ENCODE measurements at places on chromosomes 6 and 20.

DNA sequence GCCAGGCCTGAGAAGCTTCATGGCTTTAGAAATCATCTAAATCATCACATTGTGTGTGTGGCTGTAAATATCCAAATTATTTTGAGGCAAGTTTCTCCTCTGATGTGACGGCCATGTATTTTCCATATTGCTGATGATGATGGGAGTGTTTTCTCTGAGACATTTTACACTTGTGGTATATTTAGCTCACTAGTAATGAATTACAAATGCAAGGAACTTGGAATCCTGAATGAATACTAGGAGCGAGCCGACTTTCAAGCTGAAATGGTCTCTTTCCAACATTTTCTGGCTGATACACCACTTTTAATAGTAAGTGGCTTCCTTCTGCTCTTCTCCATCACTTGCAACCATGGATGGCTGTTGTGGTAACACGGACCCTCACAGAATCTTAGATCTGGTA, 41.3 kb downstream of the UTRN start:
- DNase-seq: no peak

DNA sequence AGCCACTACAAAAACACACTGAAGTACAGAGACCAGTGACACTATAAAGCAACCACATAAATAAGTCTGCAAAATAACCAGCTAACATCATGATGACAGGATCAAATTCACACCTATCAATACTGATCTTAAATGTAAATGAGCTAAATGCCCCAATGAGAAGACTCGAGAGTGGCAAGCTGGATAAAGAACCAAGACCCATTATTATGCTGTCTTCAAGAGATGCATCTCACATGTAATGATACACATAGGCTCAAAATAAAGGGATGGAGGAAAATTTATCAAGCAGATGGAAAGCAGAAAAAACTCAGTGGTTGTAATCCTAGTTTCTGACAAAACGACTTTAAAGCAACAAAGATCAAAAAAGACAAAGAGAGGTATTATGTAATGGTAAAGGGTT, 138.1 kb upstream of the PLN start:
- no peak for DNase-seq

- DNase-seq: no peak
These were observed 230.9 kb upstream of the DTNBP1 start for GRCh38 chr6:15893556-15894253.

DNA sequence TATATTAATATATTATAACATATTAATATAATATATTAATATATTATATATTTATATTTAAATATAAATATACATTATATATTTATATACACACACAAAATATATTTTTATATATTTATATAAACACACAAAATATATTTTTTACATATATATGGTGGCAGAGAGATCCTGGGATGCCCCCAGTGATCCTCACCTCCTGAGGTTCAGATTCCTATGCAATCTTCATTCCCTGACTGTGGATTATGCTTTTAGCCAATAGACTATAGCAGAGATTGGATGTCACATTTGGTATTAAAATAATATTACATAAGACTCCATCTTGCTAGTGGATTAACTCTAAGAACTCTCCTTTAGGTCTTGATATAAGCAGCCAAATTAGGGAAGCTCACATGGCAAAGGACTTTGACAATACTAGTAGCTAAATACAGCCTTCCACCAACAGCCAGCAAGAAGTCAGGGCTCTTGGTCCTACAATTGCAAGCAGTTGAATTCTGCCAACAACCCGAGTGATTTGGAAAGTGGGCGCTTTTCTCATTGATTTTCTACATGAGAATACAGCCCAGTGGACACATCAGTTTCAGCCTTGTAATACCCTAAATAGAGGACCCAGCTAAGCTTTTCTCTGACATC, 681.0 kb downstream of the C6orf118 start:
- DNase-seq: no peak

- DNase-seq: no peak
These were observed at the start of gene GLP1R for GRCh38 chr6:39048481-39049399. Gene GLP1R (plus strand): TSS chr6:39048781. CDS start chr6:39048841, 60 bp downstream.

DNA sequence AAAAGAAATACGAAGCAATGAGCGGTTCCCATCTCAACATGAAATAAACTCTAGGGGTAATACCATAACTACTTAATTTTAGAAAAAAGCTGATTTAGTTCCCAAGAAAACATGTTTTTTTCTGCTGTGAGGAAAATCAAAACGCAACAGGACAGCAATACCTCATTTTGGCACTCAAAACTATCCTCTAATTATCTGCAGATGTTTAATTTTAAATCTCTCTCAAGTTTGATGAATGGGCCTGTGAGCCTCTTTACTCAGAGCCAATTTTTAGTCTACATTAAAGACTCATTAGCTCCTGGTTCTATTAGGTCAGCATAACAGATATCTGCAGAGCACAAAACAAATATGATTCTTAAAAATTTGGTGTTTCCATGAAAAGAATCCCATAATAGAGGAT, 28.1 kb downstream of the RNF24 start:
- DNase-seq: no peak

- DNase-seq: no peak
These were observed 127.0 kb upstream of the EDN1 start for GRCh38 chr6:12163149-12163548.

DNA sequence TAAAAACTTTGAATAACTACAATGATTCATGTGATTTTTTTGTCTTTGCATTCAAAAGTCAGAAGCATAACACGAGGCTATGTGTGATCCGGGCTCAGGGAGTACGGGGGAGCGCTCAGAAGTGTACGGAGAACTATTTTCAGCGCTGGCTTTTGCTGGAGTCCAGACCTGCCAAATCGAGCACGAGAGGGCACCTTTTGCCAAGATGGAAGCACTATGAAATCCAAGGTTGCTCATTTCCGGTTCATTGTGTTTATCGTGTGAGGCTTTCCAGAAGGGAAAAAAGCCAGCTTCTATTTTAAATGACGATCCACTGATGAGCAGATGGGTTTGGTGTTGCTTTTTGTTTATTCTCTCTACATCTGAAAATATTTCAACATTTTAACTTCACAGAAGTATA, 11.3 kb downstream of the RAMACL start:
- DNase-seq: no peak

DNA sequence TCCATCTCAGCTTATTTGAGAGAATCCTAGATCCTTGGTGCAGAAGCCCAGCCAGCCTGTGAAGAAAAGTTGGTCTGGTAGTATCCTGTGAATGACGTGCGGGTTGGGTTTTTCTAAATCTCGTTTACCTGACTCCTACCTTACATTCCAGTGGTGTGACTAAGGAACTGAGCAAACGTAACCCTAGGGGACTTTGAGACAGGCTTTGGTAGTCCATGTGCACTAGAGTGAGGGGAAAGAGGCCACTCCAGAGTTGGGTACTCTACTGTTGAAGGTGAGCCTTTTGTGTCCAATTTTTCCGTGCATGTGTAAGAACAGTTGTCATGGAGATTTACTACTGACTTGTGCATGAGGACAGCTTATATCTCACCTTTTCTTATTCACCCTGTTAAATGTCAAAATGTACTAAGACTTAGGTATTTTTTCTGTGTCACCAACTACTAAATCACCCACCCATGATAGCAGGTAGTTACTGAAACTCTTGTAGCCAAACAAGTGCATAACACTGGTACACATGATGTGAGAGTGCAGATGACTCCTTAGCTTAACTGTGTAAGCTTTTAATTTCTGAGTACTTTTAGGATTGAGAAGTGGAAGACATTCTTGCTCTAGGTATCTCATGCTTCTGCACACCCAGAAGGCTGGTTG, 26.3 kb upstream of the PLCG1 start:
- DNase-seq: no peak

DNA sequence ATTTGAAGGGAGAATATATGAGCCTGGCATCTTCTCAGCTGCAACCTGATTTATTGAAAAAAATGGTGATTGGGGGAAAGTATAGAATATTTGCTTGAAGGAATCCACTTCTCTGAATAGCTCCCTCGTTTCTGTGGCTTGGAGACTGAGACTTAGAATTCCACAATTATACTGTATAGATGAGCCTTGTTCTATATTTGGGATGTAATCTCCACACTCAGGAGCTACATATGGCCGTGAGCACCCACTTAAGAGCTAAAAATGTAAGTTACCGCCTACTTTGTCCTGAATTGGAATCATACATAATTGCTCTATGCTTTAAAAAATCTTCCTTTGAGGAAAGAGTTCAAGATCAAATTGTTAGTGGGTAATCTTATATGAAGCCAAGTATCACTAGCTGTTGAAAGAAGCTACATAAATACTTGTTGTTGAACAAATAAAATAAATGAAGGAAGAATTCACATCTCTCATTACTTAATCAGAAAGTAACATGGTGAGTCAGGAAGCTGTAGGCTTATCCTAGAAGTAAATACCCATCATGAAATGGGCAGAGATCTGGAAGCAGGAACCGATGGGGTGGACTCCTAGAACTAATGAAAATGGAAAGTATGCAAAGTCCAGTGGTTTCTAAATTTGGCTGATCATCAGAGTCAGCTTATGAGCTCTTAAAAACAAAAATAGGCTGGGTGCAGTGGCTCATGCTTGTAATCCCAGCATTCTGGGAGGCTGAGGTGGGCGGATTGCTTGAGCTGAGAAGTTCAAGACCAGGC, 254.3 kb downstream of the SOX4 start:
- DNase-seq: no peak

DNA sequence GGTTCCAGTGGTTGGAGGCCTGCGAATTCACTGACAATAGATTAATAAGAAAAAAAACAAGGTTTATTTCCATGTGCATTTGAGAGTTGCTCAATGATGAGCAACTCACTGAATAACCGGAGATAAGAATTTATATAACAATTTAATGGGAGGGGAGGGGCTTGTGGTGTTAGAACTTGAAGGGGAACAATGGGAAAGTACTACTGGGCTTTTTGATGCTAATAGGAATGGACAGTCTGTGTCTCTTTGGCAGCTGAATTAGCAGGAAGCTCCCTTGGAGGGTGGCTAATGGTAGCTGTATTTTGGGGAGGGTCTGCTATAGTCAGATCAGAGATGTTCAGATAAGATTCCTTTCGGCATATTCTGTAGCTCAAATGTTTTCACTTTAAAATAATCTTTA, 62.4 kb upstream of the GMDS start:
- no peak for DNase-seq

GRCh38 chr6:114537977-114538376, 195.2 kb upstream of the HS3ST5 start:
- DNase-seq: no peak

- DNase-seq: no peak
These were observed 154.5 kb downstream of the MOXD1 start for GRCh38 chr6:132246632-132247270.

- DNase-seq: no peak
These were observed 36.0 kb downstream of the TGM6 start for GRCh38 chr20:2416541-2417212.

- no peak for DNase-seq
These were observed 13.3 kb downstream of the PLCG1 start for GRCh38 chr20:41150664-41151063.

DNA sequence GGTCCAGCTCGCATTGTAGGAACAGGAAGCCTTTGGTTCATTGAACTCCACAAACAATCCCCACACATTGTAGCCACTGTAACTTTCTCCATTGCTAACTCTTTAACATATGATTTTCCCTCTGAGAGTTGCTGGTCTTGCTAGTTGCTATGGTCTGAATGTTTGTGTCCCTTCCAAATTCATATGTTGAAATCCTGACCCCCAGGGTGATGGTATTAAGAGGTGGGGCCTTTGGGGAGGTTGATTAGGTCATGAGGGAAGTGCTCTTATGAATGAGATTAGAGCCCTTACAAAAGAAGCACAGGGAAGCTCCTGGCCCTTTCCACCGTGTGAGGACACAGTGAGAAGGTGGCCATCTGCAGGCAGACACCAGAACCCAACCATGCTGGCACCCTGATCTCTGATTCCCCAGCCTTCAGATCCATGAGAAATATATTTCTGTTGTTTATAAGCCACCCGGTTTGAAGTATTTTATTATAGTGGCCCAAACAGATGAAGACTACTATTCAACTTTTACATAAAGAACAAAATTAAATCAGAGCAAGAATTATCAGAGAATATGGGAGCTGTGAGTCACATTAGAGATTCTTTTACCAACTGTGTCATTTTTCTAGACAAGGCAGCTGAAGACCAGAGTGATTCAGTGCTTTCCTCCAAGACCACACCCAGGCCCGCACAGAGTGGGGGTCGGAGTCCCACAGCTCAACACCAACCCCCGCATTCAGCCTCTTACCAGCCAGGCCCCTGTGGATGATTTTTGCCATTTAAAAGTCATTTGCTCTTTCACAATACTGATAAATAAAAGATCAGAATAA, 143.0 kb downstream of the SAMD5 start:
- DNase-seq: no peak

- DNase-seq: no peak
These were observed 3.8 kb upstream of the STX16 start for GRCh38 chr20:58647162-58647795.

DNA sequence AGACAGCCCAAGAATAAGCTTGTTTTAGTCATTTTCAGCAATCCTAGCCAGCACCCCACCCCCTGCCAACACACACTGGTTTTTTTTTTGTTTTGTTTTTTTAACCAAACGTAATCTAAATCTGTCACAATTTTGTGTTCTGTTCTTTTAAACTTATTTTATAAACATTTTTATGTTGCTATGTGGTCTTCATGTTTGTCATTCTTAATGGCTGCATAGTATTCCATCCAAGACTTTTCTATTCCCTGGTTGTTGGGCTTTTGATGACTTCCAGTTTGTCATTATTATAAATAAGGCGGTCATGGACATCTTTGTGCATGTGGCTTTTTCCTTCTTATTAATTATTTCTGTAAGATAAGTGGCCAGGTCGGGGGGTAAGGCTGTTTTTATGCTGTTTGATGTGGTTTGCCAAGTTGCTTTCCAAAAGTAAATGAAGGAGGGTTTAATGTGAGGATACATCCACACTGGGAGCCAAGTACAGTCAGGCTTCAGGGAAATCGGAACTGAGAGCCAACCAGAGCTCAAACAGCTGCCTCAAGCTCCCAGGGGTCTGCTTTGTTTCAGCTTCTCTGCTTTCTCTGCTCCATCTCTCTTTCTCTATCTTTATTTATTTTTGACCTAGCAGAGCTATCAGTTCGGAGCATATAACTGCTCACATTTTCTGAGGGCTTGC, 125.8 kb downstream of the VEGFA start:
- DNase-seq: no peak

GRCh38 chr20:37987602-37988290, 45.5 kb downstream of the TTI1 start:
- DNase-seq: no peak

- DNase-seq: no peak
These were observed 252.4 kb downstream of the GMDS start for GRCh38 chr6:1993042-1993441.

- no peak for DNase-seq
These were observed 27.5 kb upstream of the TBC1D22B start for GRCh38 chr6:37230104-37230503.
